BE2C (cell line): ENCODE measurements at places on chromosomes 3 and 15.

DNA sequence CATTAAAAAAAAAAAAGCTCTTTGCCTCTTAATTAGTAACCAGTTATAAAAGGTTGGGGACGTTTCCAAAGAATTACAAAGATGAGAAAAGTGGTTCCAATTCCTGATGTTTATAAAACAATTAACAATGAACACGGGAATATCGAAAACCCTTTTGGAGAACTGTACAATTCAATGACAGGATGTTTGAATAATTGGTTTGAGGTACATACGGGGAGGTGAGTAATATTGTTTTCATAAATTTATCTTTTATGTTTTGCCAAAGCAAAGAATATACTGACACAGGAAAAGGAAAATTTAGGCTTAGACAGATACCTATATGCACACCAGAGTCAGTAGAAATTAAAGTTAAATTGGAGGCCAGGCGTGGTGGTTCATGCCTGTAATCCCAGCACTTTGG, 94.6 kb upstream of the LMOD3 start:
- no peak for DNase-seq

GRCh38 chr3:115913069-115913686, 289.9 kb downstream of the GAP43 start:
- DNase-seq: no peak

DNA sequence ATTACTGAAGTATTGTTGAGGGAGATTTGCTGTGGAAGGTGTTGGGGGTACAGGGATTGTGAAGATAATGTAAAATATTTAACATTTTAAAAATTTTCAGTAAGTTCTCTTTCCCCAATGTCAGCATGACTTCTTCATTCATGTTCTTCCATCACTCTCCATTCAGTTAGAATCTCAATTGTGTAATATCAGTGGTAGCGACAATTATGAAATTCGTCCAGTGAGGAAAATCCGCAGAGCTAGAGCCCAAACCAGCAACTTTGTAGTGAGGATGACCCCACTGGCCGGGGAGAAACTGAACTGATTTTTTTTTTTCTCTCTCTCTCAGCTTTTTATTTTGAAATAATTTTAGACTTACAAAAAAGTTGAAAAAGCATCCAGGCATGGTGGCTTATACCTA, 171.7 kb downstream of the PGPEP1L start:
- DNase-seq: no peak

- DNase-seq: no peak
These were observed 908 bp upstream of the RAB43 start for GRCh38 chr3:129122412-129123011.

- DNase-seq: no peak
These were observed 413 bp downstream of the NUSAP1 start for GRCh38 chr15:41333026-41333562.

DNA sequence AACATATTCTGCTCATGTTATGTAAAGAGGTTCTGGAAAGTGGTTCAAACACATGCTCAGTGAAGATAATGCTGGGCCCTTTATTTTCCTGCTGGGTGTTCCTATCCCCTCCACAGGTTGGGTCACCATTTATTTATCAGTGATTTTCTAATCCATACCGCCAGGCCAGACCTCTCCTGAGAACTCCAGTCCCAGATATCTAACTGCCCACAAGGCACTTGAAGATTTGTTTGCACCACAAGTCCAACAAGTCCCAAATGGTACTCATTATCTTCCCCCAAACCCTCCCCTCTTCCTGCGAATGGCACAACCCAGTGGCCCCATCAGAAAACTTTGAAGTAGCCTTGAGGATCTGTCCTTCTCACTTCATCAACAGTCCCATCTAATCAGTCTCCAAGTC, 5.4 kb downstream of the COL6A6 start:
- DNase-seq: no peak

GRCh38 chr3:118029049-118029448, 1005.6 kb downstream of the IGSF11 start:
- DNase-seq: no peak

DNA sequence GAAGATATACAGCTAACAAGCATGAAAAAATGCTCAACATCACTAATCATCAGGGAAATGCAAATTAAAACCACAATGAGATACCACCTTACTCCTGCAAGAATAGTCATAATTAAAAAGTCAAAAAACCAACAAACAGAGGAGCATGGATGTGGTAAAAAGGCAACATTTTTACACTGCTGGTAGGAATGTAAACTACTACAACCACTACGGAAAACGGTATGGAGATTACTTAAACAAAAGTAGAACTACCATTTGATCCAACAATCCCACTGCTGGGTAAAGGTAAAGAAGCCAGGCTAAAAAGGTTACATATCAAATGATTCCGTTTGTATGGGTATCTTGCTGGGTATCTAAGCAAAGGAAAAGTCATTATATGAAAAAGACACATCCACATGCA, 53.8 kb downstream of the STAG1 start:
- no peak for DNase-seq

GRCh38 chr15:31489801-31490646, 163.4 kb downstream of the KLF13 start:
- DNase-seq: peak; percentile 59

DNA sequence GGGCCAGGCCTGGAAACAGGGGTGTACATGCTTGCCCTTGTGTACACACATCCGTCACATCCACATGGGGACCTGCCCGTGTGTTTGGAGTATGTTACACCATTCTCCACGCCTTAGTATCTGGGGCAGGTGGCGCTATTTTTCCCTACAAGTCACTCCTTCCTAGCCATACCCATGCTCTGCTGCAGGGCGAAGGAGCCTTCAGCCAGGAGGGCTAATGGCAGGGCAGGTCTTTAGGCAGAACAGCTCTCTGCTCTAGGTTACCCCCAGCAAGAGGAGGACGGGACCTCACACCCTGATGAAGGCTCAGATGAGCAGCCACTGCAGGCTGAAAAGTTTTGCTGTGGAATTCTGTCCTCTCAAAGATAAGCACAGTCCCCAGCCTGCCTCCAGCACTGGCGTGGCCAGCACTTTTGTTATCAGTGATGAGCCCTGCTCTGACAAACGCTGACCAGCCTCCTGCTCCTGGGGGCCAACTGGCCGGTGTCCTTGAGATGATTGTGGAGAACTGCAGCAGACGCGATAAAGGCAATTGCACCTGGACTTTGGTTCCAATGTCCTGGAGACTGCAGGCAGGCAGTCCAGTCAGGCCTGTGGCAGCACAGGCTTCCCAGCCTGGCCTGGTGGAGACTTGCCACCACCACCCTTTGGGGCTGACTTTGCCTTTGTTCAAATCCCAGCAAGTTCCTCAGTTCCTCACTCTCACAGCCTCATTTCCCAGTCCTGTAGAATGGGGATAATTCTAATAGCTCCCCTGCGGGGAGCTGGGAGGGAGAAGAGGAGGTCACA, 19.8 kb upstream of the PIGZ start:
- DNase-seq: peak; percentile 38

- DNase-seq: no peak
These were observed 13.3 kb upstream of the MINAR1 start for GRCh38 chr15:79418693-79419279.

- peak; percentile 34 for DNase-seq
These were observed 51.5 kb upstream of the CFAP20DC start for GRCh38 chr3:59101231-59101736.

DNA sequence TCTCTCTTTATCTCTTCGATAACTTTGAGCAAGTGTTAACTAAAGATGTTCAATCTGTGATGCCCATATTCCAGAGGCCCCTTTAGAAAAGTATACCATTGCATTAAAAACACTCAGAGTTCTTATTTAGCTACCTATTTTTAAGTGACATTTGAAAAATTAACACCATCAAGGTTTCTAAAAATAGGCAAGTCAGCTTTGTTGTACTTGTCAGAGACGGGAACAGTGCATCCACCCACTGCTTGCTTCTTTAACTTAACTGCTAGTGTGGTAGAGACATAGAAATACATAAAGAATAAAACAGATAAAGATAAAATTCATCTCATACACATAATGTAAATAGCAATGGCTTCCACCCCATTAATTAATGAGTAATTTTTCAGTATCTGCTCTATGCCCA, 66.0 kb downstream of the IGSF11 start:
- DNase-seq: no peak

- DNase-seq: no peak
These were observed 121.1 kb downstream of the MEX3B start for GRCh38 chr15:81924729-81925128.

GRCh38 chr3:172658344-172659245, 52.3 kb downstream of the NCEH1 start:
- DNase-seq: no peak

- DNase-seq: no peak
These were observed 26.9 kb downstream of the BFSP2 start for GRCh38 chr3:133426721-133427120.

GRCh38 chr15:49619226-49619625, 1.4 kb downstream of the FAM227B start:
- no peak for DNase-seq

GRCh38 chr3:158261371-158261991, 151.6 kb downstream of the RSRC1 start:
- no peak for DNase-seq

DNA sequence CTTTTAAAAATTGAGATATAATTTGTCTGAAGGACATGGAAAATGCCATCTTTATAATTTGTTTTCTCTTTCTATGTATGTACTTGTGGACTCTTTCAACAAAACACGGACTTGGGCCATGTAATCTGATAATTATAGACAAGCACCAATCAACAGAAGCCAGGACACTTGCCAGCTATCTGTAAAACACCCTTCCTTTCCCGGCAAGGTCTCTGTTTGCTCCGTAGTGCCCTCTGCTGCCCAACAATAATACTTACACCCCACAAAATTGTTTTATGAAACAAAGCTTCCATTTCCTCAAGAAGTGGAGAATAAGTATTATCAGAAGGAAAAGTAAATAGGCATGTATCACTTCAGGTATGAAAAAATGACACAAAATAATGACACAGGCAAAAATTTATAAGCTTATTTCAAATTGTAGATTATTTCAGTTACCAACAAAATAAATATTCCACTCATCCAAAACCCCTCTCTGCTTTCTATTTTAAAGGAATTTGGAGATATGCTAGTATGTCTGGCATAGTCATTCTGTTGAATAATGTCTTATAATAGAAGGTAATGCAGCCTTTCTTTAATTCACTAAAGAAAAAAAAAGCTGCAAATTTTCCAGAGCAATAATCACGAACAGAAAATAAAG, 32.8 kb downstream of the MYH15 start:
- peak; percentile 72 for DNase-seq

DNA sequence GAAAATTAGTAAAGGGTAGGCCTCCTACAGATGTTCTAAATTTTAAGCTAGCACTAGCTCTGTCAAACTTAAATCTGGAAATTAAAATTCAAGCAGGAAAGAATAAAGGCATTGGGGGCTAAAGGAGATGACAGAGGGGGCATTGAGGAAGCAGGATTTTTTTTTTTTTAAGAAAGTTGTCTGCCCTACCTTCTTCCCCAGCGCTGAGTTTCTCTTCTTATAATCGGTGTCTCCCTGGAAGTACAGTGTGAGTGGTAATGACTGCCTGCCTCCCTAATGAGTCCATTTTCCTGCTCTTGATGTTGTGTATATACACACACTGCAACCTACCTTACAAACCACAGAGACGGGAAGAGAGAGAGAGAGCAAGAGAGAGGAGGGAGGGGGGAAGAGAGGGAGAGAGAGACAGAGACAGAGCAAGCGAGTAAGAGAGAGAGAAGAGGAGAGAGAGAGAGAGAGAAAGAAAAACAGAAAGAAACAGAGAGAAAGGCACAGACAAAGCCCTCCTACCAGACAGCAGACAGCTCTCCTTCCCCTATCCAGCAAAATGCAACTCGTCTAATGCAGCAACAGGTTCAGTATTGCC, 47.0 kb downstream of the ZBTB20 start:
- DNase-seq: no peak

DNA sequence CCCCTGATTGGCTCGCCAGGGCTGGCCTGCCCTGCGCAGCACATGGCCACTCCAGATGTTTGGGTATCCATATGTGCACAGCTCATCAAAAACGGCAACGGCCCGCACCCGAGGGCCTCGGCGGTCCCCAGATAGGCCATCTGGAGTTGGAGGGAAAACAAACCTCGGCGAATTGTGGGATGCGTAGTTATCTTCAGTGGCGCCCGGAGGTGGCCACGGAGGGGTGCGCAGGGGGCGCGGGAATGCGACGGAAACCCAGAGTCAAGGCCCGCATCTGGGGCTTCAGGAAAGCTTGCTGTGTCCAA, 156.5 kb downstream of the TLE3 start:
- DNase-seq: no peak

- peak; percentile 16 for DNase-seq
These were observed 13.0 kb downstream of the ZFAND6 start for GRCh38 chr15:80072285-80072994.

- DNase-seq: no peak
These were observed 140.5 kb downstream of the BBX start for GRCh38 chr3:107663266-107663665.

- no peak for DNase-seq
These were observed 15.4 kb upstream of the ABHD10 start for GRCh38 chr3:111963424-111963823.

DNA sequence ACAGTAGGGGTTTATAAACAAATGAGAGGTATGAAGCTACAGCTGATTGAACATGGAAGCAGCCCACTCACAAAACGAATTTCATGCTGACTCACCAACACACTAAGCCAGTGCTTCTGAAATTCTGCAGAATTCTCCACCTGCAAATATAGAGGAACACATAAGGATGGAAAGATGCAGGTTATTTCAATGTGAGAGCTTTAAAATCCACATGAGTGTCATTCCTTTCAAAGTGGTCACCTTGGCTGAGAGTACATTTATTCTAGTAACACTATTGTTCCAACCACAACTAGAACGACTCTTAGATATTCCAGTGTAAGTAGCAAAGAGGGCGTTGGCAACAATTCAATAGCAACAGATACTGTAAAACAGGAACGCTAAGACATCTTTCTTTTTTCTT, 189.9 kb upstream of the TSC22D2 start:
- no peak for DNase-seq

DNA sequence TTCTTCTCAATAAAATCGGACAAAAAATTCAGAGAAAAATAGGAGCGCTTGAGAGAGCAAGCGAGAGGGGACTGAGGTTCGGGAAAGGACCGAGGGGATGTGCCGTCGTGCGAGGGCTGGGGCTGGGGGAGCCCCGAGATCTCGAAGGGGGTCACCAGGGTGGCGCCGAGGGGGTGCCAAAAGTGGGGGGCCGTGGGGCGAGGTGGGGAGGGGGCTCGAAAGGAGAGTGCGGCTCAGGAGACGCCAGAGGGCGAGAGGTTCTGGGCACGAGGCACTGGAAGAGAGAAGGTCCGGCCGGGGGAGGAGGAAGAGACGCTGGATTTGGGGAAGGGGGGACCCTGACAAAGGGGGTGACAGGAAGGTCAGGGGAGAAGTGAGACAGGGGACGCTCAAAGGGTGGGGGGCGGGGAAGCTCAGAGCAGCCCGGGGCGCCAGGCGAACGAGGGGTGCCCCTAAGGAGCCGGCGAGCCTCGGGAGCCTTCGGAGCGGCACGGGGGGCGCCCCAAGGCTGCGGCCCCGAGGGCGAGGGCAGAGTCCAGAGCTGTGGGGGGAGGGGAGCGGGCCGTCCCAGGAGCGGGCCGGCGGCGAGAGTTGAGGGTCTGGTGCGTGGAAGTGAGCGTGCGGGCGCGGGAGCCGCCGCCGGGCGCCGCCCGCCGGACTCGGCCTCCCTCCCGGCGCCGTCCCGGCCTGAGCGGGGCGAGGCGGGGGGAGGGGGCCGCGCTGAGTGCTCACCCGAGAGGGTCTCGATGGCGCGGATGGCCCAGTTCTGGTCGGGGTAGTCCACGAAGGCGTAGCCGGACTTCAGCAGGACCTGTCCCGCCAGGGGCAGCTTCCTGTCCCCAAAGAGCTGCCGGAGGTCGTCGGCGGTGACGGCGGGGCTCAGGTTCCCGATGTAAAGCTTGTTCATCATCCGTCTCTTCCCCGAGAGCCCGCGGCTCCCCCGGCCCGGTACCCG, 514 bp downstream of the IGF2BP2 start:
- peak; percentile 12 for DNase-seq

- no peak for DNase-seq
These were observed 380.8 kb downstream of the GRM7 start for GRCh38 chr3:7241584-7242302.
